Hematopoietic multipotent progenitor cell treated with erythropoietin and hydrocortisone succinate and interleukin-3 and kit ligand, for 17 days (in vitro differentiated cells): ENCODE measurements at places on chromosomes 11 and 22.

GRCh38 chr11:83678831-83679584, 392.8 kb upstream of the CCDC90B start:
- DNase-seq, result no peak

DNA sequence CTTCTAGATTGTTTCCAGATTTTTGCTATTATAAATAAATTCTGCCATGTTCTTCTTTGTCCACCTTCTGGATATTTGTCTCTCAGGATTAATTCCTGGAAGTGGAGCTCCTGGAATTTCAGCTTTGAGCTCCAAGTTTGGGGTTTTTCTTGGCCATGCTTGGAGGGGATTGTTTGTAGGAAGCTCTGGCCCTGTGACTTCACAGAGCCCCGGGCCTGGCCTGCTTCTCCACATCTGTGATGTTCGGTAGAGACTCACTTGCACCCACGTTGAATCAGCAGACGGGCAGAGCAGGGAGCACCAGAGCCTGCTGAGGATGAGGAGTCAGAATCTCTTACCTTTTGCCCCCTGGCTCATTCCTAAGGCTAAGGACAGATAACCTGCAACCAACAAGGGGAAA, 35.7 kb downstream of the LRRC32 start:
- no peak for DNase-seq

GRCh38 chr22:31973739-31974138, 29.4 kb downstream of the YWHAH start:
- no peak for DNase-seq

GRCh38 chr11:77113382-77114088, 10.9 kb downstream of the OMP start:
- DNase-seq, result peak; percentile 53

GRCh38 chr11:86313793-86314192, 11.8 kb downstream of the HIKESHI start:
- no peak for DNase-seq
